ENCODE measurements at places on chromosomes 2 and 18.
A peak's percentile ranks its signal among the peaks of the same experiment; 100 is the strongest.

- no peak for DNase-seq
Observed at GRCh38 chr2:11716689-11717321, 29.6 kb upstream of the LPIN1 start.

GRCh38 chr2:240643811-240644150, 18.5 kb downstream of the GPR35 start:
- no peak for DNase-seq

DNA sequence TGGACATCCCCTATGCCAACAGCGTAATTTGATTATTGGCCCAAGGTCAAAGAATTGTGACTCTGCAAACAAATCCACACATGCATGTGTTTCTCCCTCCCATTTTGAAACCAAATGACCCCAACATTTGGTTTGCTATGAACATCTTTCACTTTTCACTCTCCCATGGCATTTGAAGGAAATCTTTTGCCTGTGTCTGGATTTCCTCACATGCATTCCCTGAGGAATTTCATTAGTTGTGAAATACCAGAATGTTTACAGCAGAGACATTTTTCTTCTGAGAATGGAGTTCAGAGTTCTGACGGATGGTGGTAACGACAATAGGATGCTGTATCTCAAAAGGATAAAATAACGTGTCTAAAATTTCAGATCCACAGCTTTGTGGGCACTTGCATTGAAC, 60.3 kb upstream of the LMAN1 start:
- no peak for DNase-seq

DNA sequence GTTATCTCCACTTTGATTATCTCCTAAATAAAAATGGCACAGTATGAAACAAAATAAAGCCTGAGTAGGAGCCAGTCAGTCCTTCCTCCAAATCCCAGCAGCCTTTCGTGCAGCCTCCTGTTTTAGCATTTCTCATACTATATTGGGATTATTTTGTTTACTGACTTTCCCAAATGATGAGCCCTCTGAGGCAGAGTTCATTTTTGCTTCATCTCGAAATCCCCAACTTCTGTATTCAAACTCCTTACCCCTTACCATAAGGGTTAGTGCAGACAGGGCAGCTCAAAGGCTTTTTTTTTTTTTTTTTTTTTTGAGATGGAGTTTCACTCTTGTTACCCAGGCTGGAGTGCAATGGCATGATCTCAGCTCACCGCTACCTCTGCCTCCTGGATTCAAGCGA, 113.3 kb upstream of the FOSL2 start:
- no peak for DNase-seq

GRCh38 chr2:26363323-26363722, 16.7 kb upstream of the ADGRF3 start:
- DNase-seq: no peak

DNA sequence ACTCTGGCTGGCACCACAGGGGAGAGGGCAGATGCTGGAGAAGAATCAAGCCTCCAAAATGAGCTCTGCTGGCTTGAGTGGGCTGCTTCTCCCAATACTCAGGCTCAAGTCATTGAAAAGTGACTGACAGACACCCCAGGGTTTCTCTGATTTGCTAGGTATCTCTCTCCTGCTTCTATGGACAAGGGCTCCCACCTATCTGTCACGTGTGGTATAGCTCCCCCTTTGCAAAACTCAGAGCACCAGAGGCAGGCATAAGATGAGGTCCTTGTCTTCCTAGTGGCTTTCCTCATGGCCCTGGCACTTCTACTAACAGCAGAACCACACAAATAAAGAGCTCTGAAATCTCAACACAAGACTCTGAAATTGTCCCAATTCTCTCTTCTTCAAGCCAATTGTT, 105.2 kb downstream of the GALNT14 start:
- no peak for DNase-seq

DNA sequence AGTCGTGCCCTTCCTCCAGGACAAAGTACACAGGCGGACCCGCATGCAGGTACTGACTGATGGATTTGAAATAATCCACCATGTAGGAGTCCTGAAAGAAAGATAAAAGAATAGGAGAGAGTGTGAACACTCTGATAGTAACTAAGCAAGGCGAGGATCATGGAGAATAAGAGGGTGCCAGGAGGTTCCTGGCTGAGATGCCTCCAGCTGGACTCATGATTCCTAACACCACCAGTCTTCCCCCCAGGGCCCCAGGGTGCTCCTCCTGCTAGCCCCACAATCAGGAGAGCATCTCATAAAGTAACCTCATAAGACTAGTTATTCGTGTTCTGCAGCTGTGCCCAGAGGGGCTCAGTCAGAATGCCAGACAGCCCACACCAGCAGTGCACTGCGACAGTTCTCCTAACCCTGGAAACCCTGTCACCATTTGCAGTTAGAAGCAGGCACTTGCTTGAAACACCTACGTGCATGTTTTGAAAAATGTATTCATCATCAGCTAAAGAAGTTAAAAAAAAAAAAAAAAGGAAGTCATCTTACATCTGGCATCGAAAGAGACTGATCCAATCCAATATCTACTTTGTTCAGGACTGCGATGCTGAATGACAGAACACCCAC, 36.7 kb downstream of the RMC1 start:
- no peak for DNase-seq

- no peak for DNase-seq
Observed at GRCh38 chr2:134296301-134296700, 42.4 kb downstream of the MGAT5 start.

GRCh38 chr2:40285391-40285790, 166.5 kb downstream of the SLC8A1 start:
- DNase-seq: no peak

DNA sequence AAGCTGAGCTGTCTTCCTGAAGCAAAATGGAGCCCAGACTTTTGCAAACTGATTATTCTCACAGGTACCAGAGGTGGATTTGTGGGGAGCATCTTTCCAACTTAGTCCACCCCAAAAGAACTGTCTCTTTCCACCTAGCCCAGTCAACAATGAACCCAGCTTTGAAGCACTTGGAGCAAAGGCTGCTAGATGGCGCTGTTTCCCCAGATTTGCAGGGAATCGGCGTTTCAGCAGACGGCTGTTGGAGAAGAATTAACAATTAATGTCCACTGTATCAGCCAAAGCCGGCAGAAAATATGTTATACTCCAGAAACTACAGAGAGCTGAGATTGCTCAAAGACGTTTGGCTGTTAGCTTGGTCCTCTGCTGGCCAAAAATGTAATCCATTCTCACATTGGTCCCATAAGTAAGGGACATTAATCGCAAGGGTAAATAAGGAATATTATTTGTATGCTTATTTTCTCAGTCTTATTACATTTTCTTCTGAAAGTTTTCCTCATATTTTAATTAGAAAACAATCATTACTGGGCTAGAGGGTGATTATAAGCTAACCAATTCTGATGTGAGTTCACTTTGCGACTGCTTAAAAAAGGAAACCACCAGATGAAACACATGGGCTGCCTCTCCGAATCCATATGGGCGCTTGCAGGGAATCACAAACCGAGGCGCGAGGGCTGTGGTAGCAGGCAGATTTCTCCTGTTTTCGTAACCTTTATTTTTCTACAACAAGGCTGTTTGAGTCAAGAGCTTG, 423.8 kb upstream of the MEX3C start:
- DNase-seq: no peak

DNA sequence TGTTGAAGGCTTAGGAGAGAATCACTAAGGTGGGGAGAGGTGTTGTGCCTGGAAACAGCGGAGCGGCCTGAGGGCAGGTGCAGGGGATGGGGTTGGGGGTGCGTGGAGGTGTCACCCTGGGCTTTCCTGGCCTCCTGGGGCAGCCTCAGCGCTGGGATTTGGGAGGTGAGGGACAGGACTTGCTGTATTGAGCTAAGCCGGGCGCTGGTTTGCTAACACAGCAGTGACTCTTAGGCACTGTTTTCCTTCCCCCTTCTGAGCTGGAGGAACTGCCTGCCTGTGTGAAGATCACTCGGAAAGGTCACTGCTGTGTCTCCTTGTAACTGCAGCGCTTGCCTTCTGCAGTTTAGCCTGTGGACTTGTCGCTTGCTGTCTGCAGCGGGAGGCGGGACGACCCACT, 21.2 kb downstream of the PRELID3A start:
- DNase-seq: no peak

- no peak for DNase-seq
Observed at GRCh38 chr2:9742601-9743000, 100.7 kb upstream of the TAF1B start.

- peak; percentile 35 for DNase-seq
Observed at GRCh38 chr2:96407041-96407918, 71.7 kb downstream of the NCAPH start.

- no peak for DNase-seq
Observed at GRCh38 chr2:22491442-22491841, 893.5 kb upstream of the KLHL29 start.

- no peak for DNase-seq
Observed at GRCh38 chr2:152386266-152386665, 51.3 kb downstream of the FMNL2 start.

DNA sequence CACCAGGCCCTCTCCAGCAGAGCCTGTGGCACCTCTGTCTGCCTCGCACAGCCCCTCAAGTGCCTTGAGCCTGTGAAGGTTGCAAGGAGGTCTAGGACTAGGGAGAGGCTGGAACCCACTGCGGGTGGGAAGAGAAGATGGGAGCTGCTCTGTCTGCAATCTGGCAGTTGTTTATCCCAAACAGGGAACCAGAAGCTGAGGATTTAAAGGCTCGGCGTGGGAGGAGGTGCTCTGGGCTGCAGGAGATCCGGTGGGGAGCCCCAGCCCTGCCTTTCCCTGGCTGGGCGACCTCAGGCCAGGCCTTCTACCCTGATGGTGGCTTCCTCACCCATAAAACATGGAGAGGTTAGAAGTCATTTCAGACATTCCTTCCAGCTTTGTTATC, 174.1 kb downstream of the SMAD7 start:
- no peak for DNase-seq

GRCh38 chr2:36277146-36277808, 78.3 kb upstream of the CRIM1 start:
- peak; percentile 92 for DNase-seq

DNA sequence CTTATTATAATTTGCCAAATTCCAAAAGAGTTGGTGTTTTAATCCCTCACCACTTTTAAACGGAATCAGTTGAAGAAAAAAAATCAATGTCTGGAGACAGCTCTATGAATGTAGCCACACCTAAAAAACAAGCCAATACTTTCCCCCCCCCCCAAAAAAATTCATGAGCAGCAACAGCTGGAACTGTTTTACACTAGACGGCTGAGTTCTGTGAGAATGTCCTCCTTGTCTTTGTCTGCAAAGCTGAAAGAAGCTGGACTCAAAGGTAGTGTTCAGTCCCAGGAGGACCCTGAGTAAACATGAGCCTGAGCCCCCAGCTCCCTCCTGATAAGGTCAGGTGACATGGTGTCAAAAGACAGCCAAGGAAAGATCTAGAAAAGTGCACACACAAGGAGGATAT, 68.2 kb downstream of the ZNF521 start:
- DNase-seq: no peak

GRCh38 chr2:227154986-227155774, 8.8 kb downstream of the COL4A4 start:
- peak; percentile 86 for DNase-seq

DNA sequence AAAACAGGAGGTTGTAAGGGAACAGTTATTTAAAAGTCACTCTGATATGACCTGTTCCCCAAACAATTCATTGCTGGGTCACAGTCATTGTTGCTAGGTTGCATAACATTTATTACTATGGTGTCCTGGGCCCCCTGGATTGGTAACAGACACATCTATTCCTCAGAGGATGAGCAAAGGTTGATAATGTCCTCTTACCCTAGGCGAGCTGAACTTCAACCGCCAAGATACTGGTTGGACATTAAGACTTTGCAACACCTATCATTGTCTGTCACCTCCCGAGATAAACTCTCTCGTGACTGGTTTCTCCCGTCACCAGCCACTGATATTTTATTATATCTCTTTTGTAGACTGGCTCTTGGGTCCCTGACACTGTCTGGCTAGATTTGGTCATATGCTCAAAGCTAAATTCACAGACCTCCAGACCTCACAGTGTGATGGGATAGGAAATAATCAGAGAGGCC, 361.3 kb downstream of the ZNF521 start:
- no peak for DNase-seq

- no peak for DNase-seq
Observed at GRCh38 chr2:215717501-215718381, 281.9 kb upstream of the FN1 start.
